ENCODE measurements at places on chromosomes 4 and X. TPM values are rescaled to one million over a fixed set of nuclear protein-coding genes. Genes with fewer than 3 reads are reported as not detected.

Gene CTAG1A
- not detected for total RNA-seq

Gene ADGRG2
- not detected for total RNA-seq

Gene MAGEA2B
- total RNA-seq: not detected

Gene SPIN2B
- total RNA-seq: 8.1 TPM

Gene EDNRA
- total RNA-seq: not detected
